Uterus (tissue), 4 donors: ENCODE measurements at places on chromosomes 6 and 20. TPM values are rescaled to one million over a fixed set of nuclear protein-coding genes. Genes with fewer than 3 reads are reported as not detected.

DNA sequence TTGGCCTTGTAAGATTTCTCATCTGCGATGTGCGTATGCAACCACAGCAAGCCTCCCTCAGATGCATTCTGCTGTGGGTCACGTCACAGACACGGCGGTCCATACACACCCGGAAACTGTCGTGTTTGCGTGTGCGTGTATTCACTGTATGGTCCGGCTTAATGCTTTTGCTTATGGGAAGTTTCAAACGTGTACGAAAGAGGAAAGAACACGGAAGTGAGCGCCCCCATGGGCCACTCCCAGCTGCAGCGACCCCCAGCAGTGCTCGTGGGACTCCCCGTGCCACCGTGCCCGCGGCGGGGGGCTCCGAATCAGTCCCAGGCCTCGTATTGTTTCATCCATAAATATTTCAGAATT, 10.2 kb downstream of the DLL1 start:
- DNase-seq = no peak

GRCh38 chr20:21161926-21162325, 36.0 kb downstream of the KIZ start:
- no peak for DNase-seq

DNA sequence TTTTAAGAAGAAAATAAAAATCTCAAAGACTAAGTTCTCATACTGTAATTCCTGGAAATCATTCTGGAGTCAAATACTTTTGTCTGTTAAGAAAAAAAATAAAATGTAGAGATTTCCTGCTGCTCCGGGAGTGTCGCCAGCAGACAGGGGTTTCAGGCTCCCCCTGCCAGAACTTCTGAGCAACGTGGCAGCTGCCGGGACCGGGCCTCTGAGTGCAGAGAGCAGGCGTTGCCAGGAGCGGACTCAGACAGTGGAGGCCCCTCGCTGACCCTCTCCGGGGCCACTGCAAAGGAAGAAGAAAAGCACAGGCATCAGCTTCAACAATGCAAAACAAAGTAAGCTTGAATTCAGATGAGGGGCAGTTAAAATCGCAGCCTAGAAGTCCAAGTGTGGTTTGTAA, 95.5 kb downstream of the THBS2 start:
- DNase-seq = peak; percentile 56

- DNase-seq = no peak
Measured at GRCh38 chr6:32096394-32097258, 12.5 kb downstream of the TNXB start.

DNA sequence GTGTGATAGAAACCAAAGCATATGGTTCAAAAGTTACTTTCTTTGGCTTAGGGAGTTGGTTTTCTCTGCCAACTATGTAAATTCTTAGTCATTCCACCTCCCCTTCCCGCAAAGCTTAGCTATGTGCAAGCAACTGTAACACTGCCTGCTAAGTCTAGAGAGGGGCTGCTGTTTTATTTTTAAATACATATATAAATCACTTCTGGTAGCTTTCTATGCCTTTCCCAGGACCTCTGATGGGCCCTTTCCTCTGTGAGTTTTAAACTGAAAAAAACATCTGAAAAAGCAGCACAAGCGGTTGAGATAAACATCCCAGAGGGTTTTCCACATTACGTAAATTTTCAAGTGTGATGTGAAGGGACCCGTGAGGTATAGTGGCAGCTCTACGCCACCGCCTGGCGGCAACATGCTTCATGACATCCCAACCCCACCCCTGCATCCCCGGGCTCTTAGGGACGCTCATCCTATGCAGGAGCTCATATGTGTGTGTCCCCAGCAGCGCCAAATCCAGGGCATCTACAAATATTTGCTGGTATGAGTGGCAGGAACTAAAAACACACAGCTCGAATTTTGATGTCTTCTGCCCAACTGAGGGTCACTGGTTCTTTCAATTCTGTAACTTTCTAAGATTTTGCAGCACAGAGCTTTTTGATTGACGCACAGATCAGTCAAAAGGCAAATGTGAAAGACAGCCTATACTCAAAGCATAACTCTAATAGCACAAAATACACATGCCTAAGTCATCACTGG, 12.7 kb downstream of the SAYSD1 start:
- no peak for DNase-seq

DNA sequence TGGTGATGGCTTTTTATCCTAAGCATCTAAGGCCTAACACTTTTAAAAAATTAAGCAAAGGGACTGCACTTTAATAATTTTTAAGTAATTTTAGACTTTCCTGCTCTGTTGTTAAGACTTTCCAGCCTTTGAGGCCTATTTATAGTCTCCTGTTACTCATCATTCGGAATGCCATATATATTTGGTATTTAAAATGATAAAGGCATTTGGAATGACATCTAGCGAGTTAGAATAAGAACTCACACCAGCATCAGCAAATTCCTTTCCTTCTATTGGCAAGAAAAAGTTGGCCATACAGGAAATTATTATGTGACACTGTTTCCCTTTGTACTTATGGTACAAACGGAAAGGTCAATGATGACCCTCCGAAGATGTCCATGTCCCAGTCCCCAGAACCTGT, 88.1 kb upstream of the STMND1 start:
- no peak for DNase-seq

- DNase-seq = peak; percentile 28
Measured at GRCh38 chr20:19875376-19876221, 117.5 kb downstream of the RIN2 start.

DNA sequence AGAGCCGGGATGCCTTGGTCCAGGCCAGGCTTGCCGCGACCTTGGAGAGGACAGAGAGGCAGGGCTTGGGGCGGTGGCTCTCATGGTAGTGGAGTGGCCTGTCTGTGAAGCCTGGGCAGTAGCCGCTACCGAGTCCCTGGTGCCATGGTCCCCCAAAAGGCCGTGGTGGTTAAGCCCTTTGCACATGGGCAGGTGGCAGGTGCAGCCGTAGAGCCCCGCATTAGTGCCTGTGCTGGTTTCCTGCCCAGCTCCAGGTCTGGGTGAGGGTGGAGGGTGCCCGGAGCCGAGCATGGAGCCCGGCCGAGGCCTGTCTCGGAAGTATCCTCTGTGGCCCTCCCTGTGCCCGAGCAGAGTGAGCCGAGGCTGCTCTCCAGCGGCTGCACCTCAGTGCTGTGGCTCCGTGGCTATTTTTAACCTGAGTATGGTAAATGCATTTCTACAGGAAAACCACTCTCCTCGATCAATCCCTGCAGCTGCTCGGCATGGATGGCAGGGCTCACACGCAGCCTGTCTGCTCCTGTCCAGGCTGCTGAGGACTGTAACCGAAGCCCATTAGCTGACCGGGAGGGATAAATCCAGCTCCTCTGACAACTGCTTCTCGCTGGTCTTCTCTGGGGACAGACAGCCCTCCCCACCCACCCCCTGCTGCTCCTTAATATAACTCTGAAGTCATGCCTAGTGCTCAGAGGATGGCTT, 36.3 kb upstream of the GATA5 start:
- DNase-seq = no peak

DNA sequence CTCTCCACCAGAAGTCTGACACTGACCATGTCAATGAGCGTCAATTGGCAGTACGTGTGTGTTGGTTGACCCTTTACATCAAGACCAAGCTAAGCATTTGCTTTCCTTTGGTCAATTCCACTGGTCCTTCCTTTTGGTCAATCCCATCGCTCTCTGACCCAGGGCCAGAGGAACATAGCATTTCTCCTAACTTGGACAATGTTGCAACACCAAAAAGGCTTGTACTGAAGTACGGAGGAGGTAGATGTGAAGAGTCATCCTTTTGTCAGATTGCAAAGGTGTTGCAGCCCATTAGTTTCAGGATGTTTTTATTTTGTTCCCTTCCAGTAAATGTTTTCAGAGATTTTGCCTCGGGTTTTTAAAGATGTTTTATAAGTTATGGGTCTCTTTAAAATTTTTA, 24.6 kb downstream of the EDN1 start:
- no peak for DNase-seq

- peak; percentile 83 for DNase-seq
Measured at GRCh38 chr6:33161354-33162331, 30.6 kb downstream of the COL11A2 start.

DNA sequence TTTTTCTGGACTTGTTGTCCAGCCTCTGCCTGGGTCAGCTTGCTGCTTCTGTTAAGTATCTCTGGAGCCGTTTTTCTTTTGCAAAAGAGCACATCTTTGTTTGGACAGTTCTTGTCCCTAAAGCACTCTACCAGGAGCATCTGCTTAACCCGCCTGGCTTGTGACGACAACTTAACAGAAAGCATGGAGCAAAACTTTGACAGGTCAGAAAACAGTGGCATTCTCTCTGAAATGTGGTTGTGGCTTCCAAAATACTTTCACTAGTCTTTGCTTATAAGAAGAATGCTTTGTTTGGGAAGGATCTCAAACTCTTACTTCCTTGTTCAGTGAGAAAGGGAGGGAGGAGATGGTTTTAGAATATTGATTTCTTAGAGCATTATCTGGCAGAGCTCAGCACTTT, 47.6 kb downstream of the CD109 start:
- DNase-seq = no peak

- no peak for DNase-seq
Measured at GRCh38 chr6:166584853-166585429, 1.5 kb downstream of the RAMACL start.

GRCh38 chr20:35583636-35584560, 31.7 kb upstream of the SPAG4 start:
- DNase-seq = no peak

- DNase-seq = no peak
Measured at GRCh38 chr20:56765172-56766073, 136.3 kb downstream of the TFAP2C start.

DNA sequence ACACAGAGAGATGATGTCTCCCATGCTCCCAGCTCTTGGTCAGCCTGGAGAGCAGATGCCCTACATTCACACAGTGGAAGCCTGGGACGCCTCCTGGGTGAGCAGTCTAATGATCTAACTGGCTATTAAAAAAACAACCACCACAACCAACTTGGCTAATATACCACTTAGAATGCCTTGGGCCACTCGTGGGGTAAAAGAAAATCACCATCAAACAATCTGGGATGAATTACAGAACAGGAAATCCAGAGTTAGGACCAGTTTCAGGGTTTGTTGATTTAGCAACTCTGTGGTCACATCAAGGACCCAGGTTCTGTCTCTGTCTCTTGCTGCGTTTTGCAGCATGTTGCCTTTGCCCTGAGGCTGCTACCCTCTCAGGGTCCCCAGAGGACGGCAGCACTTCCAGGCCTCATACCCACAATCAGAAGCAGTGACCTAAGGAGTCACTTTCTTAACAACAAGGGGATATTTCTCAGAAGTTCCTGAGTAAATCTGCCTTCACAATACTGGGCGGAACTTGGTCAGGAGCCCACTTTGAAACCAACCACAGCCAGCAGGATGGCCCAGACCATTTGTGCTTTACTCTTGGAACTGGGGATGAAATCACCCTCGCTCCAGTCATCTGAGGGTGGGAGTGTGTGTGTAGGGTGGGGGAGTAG, 118.7 kb downstream of the CLIC5 start:
- no peak for DNase-seq

- DNase-seq = no peak
Measured at GRCh38 chr6:141403827-141404226, 728.9 kb upstream of the GJE1 start.

GRCh38 chr6:87274660-87275274, 47.6 kb upstream of the SMIM8 start:
- DNase-seq = peak; percentile 15

DNA sequence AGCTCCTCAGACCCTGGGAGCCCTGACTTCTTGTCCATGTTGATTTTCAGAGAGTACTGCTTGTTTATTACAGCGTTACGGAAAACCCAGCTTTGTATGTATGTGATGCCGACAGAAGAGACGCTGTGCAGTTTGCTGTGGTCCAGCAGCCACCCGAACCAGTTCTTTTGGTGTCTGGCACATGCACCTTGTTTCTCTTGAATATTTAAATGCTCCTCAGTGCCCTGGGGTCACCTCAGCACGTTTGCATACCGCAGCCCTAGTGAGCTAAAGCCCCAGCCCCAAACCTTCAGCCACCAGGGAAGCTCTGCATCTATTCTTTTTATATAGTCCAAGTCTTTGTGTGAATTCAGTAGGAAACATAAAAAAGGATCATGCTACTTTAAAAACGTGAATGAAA, 39.9 kb downstream of the AFDN start:
- DNase-seq = no peak

DNA sequence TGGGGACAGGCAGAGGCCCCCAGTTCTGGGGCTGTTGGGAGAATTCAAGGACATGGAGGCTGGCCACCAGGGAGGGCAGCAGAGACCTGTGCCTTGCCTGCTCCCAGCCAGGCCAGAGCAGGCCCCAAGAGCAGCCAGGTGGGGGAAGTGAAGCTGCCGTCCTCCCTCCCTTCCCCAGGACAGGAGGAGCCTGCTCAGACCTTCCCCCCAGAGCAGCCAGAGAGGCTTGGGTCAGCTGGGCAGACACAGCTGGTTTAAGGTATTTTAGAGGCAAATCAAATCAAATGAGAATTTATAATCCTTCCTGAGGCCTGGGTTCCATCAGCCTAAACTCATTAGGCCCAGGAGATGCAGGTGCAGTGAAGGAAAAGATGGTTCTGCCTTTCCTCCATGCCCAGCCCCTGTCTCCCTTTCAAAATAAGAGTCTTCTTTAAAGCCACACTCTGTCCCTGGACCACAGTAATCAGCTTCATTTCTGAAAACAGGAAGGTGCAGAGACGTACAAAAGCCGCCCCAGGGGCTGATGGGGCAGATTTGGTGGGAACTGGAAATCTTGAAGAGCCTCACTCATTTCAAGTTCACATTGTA, 21.7 kb downstream of the BMP7 start:
- no peak for DNase-seq

- DNase-seq = peak; percentile 67
Measured at GRCh38 chr20:25065625-25066338, 7.8 kb upstream of the ACSS1 start.

DNA sequence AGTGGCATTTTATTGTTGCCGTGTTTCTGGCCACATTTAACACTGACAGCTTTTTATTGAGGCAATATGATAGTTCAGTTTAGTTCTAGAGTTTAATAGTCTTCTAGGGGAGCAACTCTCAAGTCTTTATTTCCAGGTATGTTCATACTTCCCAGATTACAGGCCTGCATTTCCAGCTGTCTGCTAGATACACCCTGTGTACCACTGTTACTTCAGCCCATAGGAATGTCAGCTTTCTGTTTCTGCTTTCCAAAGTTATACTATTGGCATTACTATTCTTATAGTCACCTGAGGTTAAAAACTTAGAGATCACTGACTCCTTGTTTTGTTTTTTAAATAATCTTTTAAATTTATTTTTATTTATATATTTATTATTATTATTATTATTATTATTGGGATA, 7.6 kb downstream of the ZNF451 start:
- DNase-seq = no peak

DNA sequence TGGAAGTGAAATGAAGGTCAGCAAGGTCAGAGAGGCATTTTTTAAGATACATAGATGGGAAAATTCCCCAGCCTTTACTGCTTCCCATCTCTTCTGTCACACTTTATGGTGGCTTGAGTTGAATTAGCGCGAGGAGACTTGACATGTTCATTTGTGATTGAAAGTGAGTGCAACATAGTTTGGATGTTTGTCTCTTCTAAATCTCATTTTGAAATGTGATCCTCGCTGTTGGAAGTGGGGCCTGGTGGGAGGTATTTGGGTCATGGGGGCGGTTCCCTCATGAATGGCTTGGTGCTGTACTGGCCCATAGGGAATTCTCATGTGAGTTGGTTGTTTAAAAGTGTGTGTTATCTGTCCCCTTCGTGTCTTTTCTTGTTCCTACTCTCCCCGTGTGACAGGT, 237.2 kb downstream of the CDKAL1 start:
- no peak for DNase-seq

JPH2 gene
- 133 TPM for total RNA-seq

TSBP1 gene
- total RNA-seq = not detected

OPRL1 gene
- total RNA-seq = 1.9 TPM

SPATA25 gene
- 8.1 TPM for total RNA-seq
